Activated T-helper 1 cell treated with anti-CD3 and anti-CD28 coated beads, Interleukin-12 subunit alpha, Interleukin-12 subunit beta, Interleukin-2, Interleukin-4 antibody, amounts not matched to agents 30 ng/mL and 10 ng/mL and 1 ng/mL, durations not matched to agents 14 hours and 24 hours and 36 hours (primary cell): ENCODE measurements at places on chromosomes 3 and 15. TPM values are rescaled to one million over a fixed set of nuclear protein-coding genes. Genes with fewer than 3 reads are reported as not detected.

The KNG1 gene
- not detected in 2 replicates for total RNA-seq

The ARRDC4 gene
- total RNA-seq = 1.3 and 1.5 TPM in 2 replicates

The PEX5L gene
- total RNA-seq = 0.17 and 0.67 TPM in 2 replicates

The C3orf70 gene
- 0.10 TPM in 2 replicates for total RNA-seq

The DMXL2 gene
- total RNA-seq = 2.4 and 3.8 TPM in 2 replicates

The PROK2 gene
- not detected in 2 replicates for total RNA-seq

The PAK6 gene
- 0.26 and 0.78 TPM in 2 replicates for total RNA-seq

The LIPH gene
- total RNA-seq = not detected in 2 replicates

The CSPG5 gene
- 1.4 and 1.7 TPM in 2 replicates for total RNA-seq

The IQCF5 gene
- total RNA-seq = not detected in 2 replicates

The TTC14 gene
- 43.9 and 50.0 TPM in 2 replicates for total RNA-seq

The FETUB gene
- not detected in 2 replicates for total RNA-seq

The PATL2 gene
- 11.1 and 11.5 TPM in 2 replicates for total RNA-seq

The SYNPR gene
- not detected in 2 replicates for total RNA-seq

The BBX gene
- total RNA-seq = 38.1 and 45.1 TPM in 2 replicates

The CFAP91 gene
- total RNA-seq = 0.24 TPM in 1 of 2 replicates, not detected in the other

The RASL12 gene
- total RNA-seq = not detected in 2 replicates

The CCDC39 gene
- total RNA-seq = not detected in 2 replicates

The SAMD7 gene
- not detected in 2 replicates for total RNA-seq

The STAB1 gene
- total RNA-seq = 0.05 and 0.16 TPM in 2 replicates

The TICRR gene
- total RNA-seq = 17.6 and 19.2 TPM in 2 replicates

The C3orf85 gene
- not detected in 2 replicates for total RNA-seq

The CCR8 gene
- total RNA-seq = 7.1 and 8.9 TPM in 2 replicates

The SLCO2A1 gene
- not detected in 2 replicates for total RNA-seq

The TRIM59 gene
- 33.1 and 33.2 TPM in 2 replicates for total RNA-seq

The GOLGA8S gene
- total RNA-seq = 0.08 and 0.15 TPM in 2 replicates

The EPHA6 gene
- total RNA-seq = not detected in 2 replicates

The B3GALNT1 gene
- total RNA-seq = 2.4 and 2.6 TPM in 2 replicates

The FEZF2 gene
- total RNA-seq = not detected in 2 replicates

The PLXND1 gene
- 1.3 and 1.7 TPM in 2 replicates for total RNA-seq

The NR2E3 gene
- not detected in 2 replicates for total RNA-seq

The FGF12 gene
- total RNA-seq = not detected in 2 replicates

The BHLHE40 gene
- 449 and 458 TPM in 2 replicates for total RNA-seq

The NSMCE3 gene
- total RNA-seq = 10.8 and 11.7 TPM in 2 replicates

The CHRNA3 gene
- total RNA-seq = not detected in 2 replicates

The VGLL3 gene
- total RNA-seq = not detected in 2 replicates
